ENCODE measurements at places on chromosomes 2 and 18.

DNA sequence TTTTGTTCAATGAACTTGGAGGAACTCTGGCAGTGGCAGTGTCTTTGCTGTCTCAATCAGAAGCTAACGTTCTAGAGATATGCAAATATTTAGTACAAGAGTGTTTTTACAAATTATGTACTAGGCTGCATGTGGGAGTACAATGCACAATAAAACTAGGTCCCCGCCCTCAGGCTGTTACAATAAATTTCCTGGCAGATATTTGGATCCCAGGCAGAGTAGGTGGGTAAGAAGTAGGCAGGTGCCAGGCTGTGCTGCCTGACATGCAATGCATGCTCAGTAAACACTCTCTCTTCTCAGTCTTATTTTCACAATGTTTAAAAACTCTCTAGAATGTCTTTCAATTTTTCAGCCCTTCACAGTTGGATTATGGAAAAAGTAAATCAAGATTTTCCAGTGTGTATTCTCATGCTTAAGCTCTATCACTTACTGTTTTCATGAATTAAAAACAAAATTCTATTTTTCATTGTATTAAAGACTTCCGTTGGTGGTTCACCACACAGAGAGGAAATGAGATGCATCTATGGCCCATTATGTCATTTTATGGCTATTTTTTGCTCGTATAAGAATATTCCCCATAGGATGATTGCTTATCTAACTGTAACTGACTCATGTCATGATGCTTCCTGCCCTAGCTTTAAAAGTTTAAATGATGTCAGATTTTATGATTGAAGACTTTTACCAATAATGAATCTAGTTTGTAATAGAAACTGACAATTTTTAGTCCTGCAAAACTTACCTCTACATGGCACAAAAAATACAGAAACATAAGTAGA, 346.1 kb downstream of the RND3 start:
- peak; percentile 52 for DNase-seq

GRCh38 chr2:66489436-66489835, 54.5 kb downstream of the MEIS1 start:
- DNase-seq, result no peak

GRCh38 chr18:33181016-33181415, 259.5 kb downstream of the CCDC178 start:
- DNase-seq, result no peak

GRCh38 chr2:40224318-40224717, 227.6 kb downstream of the SLC8A1 start:
- no peak for DNase-seq

- no peak for DNase-seq
Measured at GRCh38 chr2:168849610-168850009, 40.6 kb downstream of the SPC25 start.

DNA sequence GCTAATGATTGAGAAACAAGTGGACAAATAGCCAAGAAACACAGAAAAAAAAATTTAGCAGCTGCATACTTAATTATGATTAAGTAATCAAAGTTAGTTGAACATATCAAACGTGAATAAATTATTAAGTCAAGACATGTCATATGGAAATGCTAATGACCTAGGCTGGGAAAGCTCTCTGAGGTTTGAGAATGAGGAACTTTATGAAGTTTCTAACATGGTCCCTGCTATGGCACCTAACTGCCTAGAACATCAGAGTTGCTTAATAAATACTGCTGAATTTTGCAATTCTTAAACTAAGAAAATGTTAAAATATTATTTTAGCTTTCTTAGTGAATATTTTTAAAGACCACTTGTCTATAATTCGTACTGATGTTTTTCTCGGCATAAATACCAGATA, 99.8 kb downstream of the AFF3 start:
- no peak for DNase-seq

- no peak for DNase-seq
Measured at GRCh38 chr2:147531269-147531668, 313.6 kb upstream of the ACVR2A start.

DNA sequence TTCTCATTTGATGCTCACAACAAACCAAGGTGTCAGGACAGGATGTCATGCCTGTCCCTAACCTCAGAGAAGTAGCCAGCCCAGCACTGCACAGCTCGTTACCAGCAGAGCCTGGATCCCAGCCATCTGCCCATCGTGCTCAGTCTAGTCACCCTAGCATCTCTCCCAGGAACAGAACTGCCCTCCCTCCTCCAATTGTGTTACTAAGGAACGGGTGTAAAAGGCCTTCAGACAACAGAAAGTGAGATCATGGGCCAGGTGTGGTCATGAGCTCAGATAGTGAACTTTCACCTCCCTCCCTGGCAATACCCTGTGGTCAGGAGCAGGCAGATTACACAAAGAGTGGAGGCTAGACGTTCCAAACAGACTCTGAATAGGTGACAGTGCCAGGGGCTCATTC, 111.8 kb upstream of the PPP1CB start:
- peak; percentile 93 for DNase-seq

GRCh38 chr2:28583899-28584553, 88.2 kb downstream of the PLB1 start:
- peak; percentile 97 for DNase-seq
